Motor neuron (in vitro differentiated cells): ENCODE measurements at places on chromosomes 6 and 20. TPM values are rescaled to one million over a fixed set of nuclear protein-coding genes. Genes with fewer than 3 reads are reported as not detected.

Gene CST7
- total RNA-seq: not detected in 2 replicates

Gene ATG5
- 29.2 and 29.3 TPM in 2 replicates for total RNA-seq

- ATAC-seq: no peak
Observed at GRCh38 chr6:43115365-43115764, 39.3 kb downstream of the PTK7 start.

GRCh38 chr6:130337534-130337933 lies 28.3 kb upstream of the TMEM200A start:
- ATAC-seq: no peak

Gene RGS17
- total RNA-seq: 20.0 and 20.3 TPM in 2 replicates
